Stimulated activated CD8-positive, alpha-beta memory T cell treated with anti-CD3 and anti-CD28 coated beads, Interleukin-7, amount 100 ng/mL, for 48 hours (primary cell): ENCODE measurements at places on chromosomes 13 and 19.

DNA sequence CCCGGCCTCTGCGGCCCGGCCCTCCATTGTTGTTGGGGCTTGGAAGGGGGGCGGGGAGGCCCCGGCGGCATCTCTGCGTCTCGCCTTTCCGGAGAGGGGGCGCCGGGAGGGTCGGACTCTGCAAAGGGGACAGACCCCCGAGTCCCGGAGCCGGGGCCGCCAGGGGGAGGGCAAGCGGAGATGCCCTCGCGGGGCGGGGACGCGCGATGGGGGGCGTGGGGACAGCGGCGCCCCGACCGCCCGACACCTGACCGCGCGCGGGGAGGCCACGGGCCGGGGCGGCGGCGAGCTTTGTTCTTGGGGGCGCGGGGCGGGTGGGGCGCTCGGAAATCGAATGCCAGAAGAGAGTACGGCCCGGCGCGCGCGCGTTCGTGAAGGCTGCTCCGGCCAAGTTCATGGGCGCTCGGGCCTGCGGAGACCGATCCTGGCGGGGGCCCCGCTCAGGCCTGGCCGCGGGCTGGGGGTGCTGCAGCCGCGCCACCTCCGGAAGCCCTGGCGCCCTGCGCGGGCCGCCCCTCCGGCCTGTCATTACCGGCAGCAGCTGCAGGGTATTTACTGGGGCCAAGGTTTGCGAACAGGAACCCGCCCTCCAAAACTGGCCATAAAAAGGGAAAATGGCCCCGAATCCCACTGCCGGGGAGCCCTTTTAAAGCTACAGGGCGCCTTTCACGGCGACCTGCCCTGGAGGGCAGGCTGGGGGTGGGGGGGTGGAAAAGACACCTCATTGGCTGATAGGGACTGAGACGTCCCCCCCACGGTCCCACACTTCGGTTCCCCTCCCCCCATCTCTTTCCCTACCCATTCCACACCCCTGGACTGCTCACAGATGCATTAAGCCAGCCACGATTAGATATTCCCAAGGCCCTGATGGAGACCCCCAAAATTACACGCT is 11.1 kb upstream of the NANOS3 start:
- no peak for DNase-seq

GRCh38 chr13:92734545-92734944 is 492.1 kb upstream of the GPC6 start:
- DNase-seq = no peak

DNA sequence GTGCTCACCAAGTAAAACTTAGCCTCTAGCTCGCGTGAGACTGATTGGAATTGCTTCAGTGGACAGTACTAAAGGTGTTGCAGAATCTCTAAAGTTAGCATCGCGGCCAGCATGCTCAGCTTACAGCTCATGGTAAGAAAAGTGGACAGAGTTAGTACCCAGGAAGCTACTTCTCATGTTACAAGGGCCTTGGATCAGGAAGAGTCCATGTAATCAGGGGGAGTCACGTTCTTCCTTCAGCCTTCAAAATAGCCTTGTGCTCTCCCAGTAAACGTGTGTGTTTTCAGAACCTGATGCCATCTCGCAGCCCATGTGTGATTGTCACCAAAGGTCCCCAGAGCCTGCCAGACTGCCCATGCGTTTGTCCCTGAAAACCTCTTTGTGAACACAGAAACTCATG is 195.8 kb upstream of the RNF113B start:
- DNase-seq = no peak

- peak; percentile 34 for DNase-seq
Measured at GRCh38 chr13:21061029-21061763, at the start of gene LATS2. Gene LATS2, minus strand, starts transcription at chr13:21061586. Its CDS starts 15,560 bp downstream, at chr13:21046026.

- DNase-seq = no peak
Measured at GRCh38 chr13:83824560-83824959, 57.7 kb downstream of the SLITRK1 start.

GRCh38 chr19:44796701-44797115 is 12.2 kb upstream of the BCAM start:
- no peak for DNase-seq

- DNase-seq = no peak
Measured at GRCh38 chr13:88628882-88629281, 957.7 kb downstream of the SLITRK5 start.

DNA sequence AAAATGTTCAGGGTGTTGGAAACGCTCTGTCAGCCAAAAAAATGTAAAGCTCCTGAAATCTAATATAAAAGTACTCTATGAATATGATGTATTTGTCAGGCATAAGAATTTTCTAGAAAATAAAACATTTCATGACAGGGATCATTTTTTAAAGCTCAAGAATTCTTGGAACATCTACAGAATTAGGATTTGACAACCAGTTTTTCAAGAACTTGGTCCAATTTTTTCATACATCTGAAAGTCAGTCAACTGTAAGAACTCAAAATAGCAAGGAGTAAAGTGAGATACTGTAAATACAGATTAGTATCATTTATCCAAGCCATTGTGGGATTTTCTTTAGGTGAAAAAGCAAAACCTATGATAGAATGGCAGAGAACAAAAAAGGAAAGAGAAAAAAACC is 41.6 kb upstream of the CLDN10 start:
- no peak for DNase-seq

DNA sequence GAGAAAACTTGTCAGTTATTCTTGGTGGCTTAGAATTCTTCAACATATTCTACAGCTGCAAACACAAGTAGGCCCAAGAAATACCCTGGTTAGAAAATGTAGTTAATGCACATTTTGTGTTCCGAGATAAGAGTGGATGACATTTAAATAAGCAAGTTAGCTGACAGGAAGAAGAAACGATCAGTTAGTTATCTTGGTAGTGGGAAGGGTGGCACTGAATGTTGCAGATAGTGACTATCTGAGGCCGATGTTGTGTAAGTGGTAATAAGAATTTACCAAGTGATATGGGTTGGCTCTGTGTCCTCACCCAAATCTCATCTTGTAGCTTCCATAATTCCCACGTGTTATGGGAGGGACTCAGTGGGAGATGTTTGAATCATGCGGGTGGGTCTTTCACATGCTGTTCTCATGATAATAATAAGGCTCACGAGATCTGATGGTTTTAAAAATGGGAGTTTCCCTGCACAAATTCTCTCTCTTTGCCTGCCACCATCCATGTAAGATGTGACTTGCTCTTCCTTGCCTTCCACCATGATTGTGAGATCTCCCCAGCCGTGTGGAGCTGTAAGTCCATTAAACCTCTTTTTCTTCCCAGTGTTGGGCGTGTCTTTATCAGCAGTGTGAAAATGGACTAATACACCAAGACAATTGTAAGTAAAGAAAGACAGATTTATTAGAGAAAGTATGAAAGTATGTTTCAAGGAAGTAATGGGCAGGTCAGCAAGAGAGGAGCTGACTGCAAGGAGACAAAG is 10.9 kb upstream of the AKAP11 start:
- no peak for DNase-seq
